ENCODE measurements at places on chromosomes 1 and 21. TPM values are rescaled to one million over a fixed set of nuclear protein-coding genes. Genes with fewer than 3 reads are reported as not detected.

DNA sequence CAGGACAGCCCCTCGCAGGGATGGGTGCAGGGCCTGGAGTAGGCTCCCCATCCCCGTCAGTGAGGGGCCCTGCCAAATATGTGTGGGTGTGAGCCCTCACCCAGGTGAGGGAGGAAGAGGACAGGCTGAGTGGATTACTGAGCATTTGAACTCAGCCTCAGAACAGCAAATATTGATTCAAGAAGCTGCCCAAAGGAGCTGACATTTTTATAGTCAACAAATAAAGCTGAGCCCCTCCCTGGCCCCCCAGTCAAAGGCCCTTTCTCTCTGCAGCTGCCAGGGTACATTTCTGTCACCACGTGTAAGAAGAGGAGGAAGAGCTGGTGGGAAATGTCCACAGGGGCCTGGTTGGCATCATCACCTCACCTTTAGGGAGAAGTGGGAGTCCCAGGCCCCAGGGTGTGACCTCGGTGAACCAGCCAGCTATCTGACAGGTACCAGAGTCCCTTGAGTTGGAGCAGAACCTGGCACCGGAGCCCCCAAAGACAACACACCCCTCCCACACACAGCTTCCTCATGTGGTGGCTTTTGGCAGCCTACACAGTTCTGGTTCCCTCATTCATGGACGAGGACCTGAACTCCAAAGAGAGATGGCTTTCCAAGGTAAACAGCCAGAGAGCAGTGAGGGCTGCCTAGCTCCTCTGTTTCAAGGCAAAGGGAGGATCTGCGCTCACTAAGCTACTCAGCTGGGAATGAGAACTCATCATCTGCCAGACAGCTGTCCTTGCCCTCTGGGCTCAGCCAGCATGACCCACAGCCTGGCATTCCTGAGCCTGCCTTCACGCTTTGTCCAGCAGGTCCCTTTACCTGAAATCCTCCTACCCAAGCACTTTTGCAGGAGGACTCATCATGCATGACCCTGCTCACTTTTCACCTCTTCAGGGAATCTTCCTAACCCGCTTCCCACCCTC is 43.0 kb upstream of the TENT5C start:
- no peak for DNase-seq

GRCh38 chr1:175864183-175864582 is 120.8 kb upstream of the TNR start:
- no peak for DNase-seq

DNA sequence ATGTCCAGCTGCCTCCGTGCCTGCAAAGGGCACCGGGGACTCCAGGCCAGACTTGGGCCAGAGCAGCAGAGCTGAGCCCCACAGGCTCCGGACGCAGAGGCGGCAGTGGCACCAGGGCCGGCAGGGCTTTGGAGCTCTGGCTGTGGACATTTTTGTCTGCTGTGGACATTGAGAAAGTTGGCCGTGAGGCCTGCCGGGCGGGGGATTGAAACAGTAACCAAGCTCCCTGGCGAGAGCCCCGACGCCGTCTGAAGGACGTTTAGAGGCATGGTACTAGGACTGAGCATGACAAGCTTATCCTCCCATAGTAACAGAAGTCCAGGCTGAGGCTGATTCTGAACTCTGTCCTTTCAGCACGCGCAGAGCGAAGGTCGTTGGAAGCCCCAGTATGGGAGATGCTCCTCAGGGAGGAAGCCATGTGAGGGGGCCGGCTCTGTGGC is 323.8 kb downstream of the AMY1C start:
- DNase-seq, result no peak

GRCh38 chr1:6256645-6257044 is 4.3 kb downstream of the GPR153 start:
- no peak for DNase-seq

- no peak for DNase-seq
Observed at GRCh38 chr21:34790834-34791233, 122.0 kb downstream of the CLIC6 start.

- DNase-seq, result no peak
Observed at GRCh38 chr1:221626041-221626440, 115.8 kb downstream of the DUSP10 start.

- no peak for DNase-seq
Observed at GRCh38 chr21:37413553-37414291, 47.1 kb downstream of the DYRK1A start.

DNA sequence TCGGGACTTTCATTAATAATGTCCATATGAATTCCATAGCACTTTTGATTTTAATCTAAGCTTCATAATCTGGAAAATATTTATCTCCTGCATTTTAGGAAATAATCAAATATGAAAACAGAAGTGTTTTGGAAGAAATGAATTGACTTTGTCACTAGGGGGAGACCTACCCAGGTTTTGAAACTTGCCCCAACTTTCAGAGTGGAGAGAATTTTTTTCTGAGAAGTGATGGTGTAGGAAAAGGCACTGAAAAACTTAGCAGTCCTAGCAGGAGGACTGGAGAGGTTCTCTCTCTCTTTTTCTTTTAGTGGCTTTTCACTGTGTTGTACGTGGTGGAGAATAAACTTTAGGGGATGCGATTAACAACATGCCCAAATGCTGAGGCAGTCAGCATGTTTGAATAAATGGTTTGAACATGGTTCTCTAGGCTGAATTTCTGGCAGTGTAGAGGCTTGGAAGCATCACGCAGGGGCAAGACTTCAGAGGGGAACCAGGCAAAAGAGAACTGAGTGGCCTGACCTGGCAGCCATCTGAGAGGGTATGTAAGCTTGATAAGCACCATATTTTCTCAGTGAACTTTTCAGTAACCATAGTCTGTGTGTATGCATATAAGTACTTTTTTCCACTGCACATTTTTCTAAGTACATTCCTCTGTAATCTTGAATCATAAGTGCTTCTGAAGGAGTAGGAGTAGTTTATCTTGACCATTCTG is 68.3 kb upstream of the NEK7 start:
- DNase-seq, result no peak

DNA sequence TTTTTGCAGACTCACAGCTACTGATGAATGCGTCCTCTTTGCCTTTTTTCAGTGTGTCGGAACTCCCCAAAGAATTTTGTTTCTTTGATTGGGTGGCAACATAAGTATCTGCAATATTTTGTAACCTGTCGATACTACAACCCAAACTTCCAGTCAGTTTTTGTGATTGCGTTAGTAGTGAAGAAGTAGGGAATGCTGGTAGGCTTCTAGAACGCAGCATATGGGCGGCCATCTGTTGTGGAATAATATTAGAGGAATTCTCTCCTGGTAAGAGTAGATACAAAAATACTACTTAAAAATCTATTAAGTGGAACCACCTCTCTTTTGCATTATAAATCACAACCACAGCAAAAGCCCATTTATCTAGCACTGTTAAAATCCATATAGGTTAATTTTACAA is 107.4 kb downstream of the LYST start:
- DNase-seq, result no peak

DNA sequence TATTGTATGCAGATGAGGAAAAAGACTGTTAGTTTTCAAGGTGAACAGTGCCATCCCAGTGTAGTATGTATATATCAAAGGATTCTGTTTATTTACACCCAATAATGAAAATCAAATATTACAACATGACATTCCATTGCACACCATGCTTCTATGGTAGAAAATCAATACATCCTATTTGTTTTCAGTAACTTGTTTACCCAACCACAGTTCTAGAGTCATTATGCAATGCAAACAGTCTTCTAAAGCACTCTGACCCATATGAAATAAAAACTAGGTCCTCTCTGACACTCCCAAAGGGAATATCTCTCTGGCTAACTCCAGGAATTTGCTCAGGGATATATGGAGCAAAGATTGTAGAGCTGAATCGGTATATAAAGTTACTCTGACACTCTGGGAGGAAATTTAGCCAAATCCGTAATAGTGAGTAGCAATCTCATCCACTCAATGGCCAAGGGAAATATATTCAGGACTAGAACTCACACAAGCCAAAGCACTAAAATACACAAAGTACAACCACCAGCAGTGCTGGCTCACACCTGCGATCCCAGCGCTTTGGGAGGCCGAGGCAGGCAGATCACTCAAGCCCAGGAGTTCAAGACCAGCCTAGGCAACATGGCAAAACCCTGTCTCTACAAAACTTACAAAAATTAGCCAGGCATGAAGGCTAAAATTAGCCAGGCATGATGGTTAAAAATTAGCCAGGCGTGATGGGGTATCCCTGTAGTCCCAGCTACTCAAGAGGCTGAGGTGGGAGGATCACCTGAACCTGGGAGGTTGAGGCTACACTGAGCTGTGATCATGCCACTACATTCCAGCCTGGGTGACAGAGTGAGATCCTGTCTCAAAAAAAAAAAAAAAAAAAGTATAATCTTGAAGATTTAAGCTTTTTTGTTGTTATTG is 75.2 kb downstream of the RERE start:
- no peak for DNase-seq

DNA sequence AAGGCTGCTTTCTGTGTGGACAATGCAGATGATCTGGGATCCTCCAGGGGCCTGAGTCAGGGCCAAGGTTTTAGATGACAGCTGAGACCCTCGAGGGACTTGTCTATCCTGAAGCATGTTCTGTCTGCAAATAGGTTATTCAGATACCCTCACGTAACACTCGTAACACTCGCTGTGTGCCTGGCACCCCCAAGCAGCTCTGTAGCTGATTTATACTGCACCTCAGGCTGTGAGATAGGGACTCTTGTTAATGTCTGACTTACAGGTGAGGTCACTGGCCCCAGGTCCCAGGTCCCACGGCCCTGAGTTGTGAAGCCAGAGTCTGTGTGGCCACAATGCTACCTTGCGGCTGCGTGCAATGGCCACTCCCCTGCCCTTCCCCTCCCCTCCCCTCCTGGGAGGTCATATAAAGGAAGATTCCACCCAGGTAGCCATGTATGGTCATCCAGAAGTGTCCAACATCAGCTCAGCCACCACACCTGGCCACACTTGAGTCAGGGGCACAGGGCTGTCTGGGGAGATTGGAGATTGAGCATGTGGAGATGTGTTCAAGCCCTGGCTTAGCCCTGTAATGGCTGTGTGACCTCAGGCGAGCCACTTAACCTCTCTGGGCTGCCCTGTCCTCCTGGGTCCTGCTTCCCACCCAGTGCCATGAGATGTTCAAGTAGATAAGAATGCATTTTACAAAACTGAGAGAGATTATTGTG is 687.7 kb downstream of the MATN1 start:
- no peak for DNase-seq

GRCh38 chr1:247228133-247228532 is 27.7 kb upstream of the VN1R5 start:
- no peak for DNase-seq

DNA sequence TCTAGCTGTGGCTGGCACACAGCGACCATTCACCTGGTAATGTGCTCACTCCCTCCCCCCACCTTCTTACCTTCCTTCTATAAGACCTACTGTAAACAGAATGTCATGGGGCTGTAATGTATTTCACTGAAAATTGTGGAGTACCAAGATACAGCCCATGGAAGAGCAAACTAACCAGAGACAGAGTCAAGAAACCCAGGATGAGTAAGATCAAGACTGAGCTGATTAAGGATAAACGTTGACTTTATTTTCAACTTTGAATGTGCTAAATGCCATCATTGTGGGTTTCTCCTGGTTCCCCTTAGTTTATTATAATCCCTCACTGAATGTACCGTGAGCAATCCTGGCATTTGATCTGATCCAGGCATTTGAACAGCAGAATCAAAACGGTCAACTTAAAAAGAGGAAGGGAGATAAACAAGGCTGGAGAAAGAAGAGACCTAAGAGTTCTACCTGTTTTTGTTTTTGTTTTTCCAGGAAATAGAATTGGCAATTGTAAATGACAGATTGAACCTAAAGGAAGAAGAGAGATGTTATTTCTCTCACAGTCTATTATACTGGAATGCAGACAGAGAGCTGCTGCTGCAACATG is 16.1 kb upstream of the ATP1B1 start:
- DNase-seq, result no peak

DNA sequence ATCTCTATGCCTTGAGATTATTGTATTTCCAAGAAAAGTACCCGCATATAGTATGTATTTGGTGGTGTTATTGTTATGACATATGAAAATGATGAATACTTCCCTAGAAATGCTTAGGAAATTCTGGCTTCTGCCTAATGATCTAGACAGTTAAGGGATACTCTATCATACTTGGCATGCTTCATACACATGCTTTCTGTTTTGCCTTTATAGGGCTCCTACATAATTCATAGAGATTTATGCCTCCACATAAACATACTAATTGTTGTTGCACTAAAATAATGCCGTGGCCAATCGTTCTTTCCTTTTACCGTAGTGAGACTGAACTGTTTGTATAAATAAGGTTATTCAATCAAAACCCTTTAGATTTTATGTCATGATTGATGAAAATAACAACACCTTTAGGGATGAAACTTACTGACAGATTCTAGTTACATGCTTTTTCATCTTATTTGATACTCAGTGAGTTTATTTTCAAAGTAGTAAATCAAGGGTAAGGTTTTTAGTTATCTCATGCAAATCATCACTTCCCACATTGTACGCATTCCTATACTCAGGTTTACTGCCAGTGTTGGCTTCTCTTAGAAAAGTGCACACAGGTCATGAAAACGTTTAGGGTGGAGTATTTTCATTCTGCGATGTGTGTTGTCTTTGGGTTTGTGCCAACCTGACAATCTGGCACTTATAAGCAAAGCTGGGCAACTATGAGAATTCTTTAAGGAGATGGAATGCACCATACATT is 40.5 kb upstream of the SCYL3 start:
- no peak for DNase-seq

- DNase-seq, result no peak
Observed at GRCh38 chr1:203289281-203289981, 15.9 kb upstream of the BTG2 start.

DNA sequence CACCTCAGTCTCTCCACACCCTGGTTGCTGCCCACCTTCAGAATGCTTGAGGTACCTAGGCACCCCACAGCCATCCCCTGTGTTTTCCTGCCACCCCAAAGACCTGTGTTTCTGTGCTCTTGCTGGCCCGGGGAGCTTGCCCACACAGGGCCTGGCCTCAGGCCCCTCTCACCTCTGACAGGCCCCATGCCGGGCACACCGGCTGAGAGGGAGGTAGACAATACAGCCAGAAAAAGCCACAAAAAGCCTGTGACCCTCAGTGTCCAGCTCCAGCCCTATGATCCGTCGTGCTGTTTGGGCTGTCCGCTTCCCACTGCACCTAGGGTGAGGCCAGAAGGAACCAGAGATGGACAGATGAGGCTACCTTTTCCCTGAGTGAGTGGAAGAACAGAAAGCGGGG is 11.4 kb downstream of the SEMA6C start:
- no peak for DNase-seq

GRCh38 chr1:9900142-9901043 is 9.7 kb downstream of the CTNNBIP1 start:
- no peak for DNase-seq

- DNase-seq, result no peak
Observed at GRCh38 chr1:150261367-150261766, 3.8 kb downstream of the CA14 start.

- peak; percentile 78 for DNase-seq
Observed at GRCh38 chr1:23530747-23531561, at the start of gene E2F2. Gene E2F2 (minus strand): TSS chr1:23531233. CDS start chr1:23530793, 440 bp downstream.

- no peak for DNase-seq
Observed at GRCh38 chr1:69055194-69055593, 512.5 kb upstream of the LRRC7 start.

LRRN2 gene
- 2.0 TPM for total RNA-seq

CFHR5 gene
- total RNA-seq, result not detected

KNCN gene
- total RNA-seq, result not detected

INAVA gene
- 7.5 TPM for total RNA-seq

KRTAP12-2 gene
- total RNA-seq, result not detected

TMEM125 gene
- total RNA-seq, result 30.1 TPM

All from breast epithelium (tissue), 4 donors.